ENCODE measurements at places on chromosomes 4 and X.

- DNase-seq: peak; percentile 13
These were observed 95.7 kb downstream of the NPNT start for GRCh38 chr4:105990933-105991332.

GRCh38 chr4:156505341-156505955, 466.2 kb downstream of the PDGFC start:
- no peak for DNase-seq

- DNase-seq: no peak
These were observed 82.3 kb downstream of the SPRY1 start for GRCh38 chr4:123478859-123479345.

DNA sequence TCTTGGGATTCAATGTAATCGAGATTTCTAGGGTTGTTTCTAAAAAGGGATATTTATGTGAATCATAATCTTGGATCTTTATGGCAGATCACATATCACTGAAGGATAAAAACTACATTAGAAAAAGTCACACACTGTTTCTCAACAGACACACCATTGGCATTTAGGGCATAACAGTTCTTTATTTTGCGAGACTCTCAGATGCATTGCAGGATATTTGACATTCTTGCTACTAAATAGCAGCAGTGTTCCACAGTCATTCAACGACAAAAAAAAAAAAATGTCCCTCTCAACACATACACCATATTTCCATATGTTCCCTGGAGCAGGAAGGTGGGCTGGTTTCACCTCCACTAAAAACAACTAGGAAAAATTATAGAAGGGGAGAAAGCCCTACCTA, 243.4 kb upstream of the PCDH18 start:
- no peak for DNase-seq

DNA sequence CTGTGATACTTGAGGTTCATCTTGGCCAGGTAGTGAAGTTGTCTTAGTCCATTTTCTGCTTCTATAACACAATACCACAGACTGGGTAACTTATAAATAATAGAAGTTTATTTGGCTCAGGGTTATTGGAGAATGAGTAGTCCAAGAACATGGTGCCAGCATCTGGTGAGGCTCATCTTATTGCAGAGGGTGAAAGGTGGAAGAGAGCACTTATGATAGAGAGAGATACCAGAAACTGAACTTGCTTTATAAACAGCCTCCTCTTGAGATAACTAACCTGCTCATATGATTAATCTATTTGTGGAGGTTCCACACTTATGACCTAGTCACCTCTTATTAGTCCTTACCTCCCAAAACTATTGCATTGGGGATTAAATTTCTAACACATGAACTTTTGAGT, 1.6 kb downstream of the C4orf51 start:
- DNase-seq: no peak

DNA sequence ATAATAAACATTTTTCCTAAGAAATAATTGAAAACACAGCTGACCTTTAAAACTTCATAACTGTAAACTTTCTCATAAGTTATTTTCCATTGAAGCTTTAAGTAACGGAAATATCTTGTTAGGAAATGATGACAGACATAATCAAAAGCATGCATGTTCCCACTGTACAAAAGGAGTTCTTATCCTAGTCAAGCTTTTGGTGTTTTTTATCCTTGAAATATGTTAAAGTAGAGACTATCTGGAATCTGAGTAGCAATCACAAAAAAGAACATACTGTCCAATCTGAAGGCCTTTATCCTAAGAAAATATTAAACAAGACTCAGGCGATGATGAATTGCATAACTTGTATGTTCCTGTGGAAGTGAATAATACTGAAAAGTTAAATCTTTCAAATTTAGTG, 14.4 kb downstream of the GEMIN8 start:
- DNase-seq: no peak

Data from stromal cell of bone marrow (primary cell).